BJ (cell line): ENCODE measurements at places on chromosomes 5 and 9.

GRCh38 chr9:101375546-101375945 lies 9.3 kb downstream of the BAAT start:
- no peak for DNase-seq

DNA sequence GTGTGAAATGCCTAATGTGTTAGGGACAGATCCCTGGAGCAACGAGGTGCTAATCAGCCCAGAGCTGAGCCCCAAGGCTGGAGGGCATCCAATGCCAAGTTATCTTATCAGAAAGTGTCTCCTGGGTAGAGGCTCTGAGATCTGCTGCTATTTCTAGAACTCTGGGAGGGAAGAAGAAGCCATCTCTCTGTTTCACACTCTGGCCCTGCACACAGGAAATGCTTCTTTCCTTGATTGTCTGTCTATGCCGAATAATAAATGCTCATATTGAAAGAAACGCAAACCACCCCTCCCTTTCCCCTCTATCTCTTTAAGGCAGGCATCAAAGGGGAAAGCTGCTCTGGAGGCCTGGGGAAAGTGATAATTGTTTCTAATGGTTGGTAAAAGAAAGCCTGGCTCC lies 166.7 kb downstream of the PAPPA start:
- DNase-seq = no peak

- no peak for DNase-seq
These were observed 31.2 kb downstream of the ERMP1 start for GRCh38 chr9:5801739-5802113.

GRCh38 chr5:36844305-36844704 lies 32.3 kb upstream of the NIPBL start:
- no peak for DNase-seq

DNA sequence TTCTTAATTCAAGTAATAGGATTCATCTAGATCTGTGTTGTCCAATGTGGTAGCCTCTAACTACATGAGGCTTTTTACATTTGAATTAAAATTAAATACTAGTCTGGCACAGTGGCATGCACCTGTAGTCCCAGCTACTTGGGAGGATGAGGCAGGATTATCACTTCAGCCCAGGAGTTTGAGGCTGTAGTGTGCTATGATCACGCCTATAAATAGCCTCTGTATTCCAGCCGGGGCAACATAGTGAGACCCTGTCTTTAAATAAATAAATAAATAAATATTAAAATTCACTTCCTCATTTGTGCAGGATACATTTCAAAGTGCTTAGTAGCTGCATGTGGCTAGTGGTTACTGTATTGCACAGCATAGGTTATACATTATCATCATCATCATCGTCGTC lies 91.8 kb downstream of the UBE2R2 start:
- DNase-seq = no peak

DNA sequence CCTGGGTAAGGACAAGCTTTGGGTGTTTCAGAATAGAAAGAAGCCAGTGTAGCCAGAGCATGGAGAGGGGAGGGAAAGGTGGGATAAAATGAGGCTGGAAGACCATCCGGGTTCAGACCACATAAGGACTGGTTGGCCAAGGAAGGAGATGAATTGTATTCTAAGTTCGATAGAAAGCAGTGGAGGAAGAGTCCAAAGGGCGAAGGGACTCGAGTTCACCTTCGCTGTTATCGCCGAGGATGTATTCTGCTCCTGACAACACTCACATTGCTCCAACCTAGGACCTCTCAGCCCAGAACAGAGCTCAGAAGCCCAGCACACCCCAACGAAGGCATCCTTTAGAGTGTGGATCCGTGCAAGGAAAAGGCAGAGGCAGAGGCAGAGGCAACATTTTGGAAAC lies 133.1 kb upstream of the EPB41L4A start:
- no peak for DNase-seq

DNA sequence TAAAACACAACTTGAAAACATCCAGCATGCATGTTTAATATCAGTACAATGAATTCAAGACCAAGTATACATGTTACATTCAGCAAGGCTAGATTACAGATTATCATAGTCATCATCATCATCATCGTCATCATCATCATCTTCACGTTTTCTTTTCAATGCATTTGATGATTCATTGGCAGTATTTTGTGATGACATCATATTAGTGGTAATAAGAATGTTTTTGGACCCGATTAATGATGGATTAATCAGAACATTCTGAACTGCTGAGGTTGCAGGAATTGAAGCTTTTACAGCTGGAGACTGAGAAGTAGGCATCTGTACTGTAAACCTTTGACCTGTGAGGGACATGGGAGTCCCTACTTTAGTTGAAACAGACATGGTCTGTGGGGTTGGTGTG lies 4.5 kb downstream of the AK6 start:
- DNase-seq = no peak

DNA sequence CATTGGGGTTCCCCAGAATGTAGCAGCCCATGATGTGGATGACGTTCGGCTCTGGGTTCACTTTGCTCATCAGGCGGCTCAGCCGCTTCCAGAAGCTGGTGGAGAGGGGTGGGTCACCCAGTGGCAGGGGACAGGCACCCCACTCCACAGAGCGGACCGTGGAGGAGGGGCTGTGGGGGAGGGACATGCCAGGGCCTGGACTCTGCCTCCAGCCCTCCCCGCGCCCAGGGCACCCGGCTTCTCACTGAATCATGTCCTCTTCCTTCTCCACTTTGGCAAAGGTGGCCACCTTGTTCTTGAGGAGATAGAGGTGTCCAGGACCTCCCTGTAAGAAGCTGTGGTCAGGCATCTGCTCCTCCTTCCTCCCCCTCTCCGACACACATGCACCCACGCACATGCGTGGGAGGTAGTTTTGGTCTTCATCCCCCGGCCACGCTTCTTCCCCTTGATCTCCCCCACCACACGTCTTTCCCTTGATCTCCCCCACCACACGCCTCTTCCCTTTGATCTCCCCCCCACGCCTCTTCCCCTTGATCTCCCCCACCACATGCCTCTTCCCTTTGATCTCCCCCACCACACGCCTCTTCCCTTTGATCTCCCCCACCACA lies 8.9 kb upstream of the ENTPD8 start:
- DNase-seq = no peak

DNA sequence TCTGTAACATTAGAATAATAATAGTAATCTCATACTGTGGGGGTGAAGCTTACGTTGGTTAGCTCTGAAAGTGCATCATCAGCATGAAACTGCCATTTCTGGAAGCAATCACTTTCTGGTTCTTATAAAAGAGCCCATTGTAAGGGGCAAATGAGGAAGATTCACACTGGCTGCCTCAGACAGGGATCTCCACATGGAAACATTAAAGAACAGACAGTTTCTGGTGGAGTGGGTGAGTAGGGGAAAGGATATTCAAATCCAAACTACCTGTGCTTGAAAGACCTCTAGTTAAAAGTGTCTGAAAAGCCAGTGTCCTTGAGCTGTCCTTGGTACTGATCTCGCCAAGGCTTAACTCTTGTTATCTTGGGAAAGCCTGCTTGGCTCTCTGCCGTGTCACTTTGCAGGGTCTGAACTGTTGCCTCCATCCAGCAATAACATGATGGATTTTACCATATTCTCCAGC lies 19.1 kb upstream of the SLC31A2 start:
- DNase-seq = no peak

DNA sequence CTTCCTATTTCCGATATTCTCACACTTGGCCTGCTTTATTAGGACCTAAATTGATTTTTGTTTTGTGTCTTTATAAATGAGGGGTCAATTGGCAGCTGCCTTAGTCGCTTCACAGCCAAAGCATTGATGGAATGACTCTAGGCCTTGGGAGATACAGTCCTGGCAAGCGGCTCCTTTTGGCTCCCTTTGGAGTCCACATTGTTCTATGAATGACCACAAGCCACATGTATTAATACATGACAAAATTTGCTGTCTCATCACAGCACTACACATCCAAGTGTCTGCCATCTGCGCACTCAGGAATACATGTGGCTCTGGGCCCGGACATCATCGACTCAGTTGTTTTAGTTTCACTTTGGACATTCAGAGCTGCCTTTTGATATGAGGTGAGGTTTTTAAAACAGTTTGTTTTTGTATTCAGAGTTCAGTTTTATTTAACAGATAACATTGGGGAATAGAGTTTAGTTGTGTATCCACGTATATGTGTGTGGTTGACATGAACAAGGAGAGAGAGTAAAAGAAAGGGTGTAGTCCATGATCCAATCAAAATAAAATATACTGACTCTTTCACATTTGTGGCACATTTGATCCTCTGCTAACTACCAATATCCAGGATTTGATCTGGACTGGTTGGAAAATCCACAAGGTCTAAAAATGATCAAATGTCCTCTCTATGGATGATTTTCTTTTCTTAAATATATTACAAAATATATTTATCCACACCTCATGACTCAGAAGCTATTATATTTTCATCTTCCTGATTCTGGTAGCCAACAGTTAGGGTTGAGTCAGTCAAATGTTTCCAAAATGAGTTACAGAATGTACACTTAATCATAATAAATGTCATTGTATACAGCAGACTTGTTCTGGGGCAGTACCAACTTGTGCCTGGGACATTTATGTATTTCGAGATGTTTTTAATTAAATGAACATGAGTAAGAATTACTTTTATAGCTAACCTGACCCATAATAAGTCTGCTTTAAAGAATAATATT lies 114.0 kb upstream of the MTAP start:
- DNase-seq = no peak

DNA sequence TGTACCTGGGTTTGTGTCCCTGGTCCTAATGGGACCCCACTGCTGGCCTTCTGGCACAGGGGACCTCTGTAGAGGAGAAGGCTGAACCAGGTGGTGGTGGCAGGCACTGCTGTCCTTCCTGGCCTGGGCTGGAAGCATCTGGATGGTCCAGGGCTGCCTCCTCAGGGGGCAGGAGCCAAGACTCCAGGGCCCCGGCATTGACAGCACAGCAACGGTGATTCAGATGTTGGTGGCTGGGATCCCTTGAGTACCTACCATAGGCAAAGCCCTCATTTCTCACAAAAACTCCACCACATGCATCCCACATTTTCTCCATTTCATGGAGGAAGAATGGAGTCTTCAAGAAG lies 15.0 kb downstream of the FGD3 start:
- no peak for DNase-seq

DNA sequence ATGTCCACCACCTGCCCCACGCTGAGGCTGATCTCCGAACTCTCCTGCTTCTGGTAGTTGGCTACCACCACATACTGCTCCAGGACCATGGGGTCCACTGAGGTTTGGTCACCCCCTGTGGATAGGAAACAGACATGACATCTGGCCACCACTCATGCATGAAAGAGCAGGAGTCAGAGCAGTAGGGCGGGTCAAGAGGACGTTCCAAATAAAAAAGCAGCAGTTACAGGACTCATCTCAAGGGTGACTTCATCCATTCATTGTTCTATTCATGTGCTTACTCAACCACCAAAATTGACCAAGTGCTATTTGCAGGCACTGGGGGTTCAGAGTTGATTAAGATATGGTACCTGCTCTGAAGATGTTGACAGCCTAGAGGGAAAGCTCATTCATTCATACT lies 79.2 kb upstream of the UBTD2 start:
- no peak for DNase-seq

- peak; percentile 66 for DNase-seq
These were observed 151.5 kb downstream of the RGS3 start for GRCh38 chr9:113614843-113615648.

DNA sequence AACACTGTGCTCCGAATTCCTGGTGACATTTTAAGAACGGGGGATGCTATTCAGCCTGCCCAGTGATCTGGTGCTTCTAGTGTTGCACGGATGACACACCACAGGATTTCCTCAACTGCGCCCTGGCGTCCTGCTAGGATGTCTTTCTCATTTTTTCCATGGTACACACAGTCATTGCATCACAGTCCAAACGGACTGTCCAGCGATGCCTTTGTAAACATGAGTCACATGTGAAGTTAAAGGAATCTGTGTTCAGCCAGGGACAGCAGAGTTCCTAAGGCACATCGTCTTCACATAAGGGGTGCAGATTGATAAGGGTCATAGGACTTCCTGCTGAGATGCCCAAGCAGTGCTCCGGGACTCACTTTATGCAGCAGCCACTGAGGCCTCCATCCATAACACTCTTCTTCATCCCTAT lies 9.3 kb upstream of the PTPN3 start:
- DNase-seq = peak; percentile 31

DNA sequence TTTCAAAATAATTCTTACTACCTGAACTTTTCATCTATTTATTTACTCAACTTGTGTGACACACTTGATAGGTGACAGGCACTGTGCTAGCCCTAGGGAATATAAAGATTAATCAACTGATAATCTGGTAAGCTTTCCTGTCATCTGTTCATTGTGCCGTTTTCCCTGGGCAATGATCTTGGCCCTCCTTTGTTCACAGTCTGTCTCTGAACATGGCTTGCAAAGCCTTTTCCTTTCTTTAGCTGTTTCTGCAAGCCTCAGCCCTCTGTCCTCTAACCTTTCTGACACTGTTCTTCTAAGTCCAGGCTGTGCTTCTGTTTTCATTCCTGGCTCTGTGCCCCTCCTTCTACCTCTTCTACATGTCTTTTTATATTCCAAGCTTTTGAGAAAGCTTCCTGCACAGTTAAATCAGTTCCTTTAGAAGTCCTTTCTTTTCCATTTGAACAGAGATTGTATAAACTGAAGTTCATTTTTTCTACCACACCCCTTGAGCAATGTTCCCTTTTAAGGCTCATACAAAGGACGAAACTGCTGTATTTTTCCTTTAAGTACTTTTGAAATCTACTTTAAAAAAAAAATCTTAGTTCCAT lies 803.0 kb upstream of the ZNF608 start:
- DNase-seq = no peak

DNA sequence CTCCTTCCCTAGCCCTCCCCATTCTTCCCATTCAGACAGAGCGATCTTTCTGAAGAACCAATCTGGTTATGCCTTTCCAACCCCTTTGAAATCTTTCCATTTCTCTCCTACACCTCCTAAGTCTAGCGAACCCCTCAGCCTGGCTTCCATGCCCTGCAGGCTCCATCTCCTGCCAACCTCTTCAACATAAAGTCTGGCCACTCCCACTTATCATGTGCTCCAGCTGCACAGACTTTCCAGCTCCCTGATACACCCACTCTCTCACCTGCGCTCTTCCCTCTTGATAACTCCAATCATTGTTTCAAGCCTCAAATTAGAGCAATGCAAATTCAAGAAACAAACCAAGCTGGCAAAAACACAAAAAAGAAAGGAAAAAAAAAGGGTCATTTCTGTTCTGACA lies 3.8 kb upstream of the ORM1 start:
- no peak for DNase-seq

DNA sequence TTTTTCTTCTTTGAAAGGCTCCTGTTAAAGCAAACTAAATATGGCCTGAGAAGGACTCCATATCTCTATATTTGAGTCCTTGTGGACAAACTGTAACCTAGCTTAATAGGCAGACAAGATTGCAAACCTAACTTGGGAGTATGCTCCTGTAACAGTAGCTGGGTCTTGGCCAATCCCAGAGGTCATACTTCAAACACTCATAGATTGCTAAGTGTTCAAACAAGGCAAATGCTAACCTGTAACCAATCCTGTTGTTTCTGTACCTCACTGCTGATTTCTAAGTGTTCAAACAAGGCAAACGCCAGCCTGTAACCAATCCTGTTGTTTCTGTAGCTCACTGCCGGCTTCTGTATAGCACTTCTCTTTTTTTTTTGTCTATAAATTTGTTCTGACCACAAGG lies 50.6 kb upstream of the CLK4 start:
- no peak for DNase-seq
